ENCODE measurements at places on chromosomes 4 and X.

DNA sequence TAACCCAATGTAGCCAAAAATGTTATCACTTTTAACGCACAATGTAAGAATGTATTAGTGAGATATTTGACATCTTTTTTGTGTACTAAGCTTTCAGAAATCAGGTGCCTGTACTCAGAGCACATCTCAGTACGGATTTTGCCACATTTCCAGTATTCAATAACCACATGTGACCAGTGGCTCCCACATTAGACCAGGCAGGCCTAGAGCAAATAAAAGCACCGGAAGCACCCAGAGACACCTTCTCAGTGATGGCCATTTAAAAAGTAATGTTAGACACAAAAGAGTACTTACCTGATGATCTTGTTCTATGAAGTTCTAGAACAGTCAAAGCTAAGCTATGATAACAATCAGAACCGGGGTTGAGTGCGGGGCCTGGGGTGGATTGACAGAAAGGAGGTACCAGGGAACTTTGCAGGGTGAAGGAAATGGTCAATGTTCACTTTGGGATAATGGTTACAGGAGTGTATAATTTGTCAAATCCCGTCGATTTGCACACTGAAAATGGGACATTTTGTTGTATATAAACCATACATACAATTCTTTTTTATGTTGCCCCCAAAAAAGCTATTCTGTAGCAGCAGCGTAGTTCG lies 1.2 kb downstream of the CTPS2 start:
- peak overlapping the region; percentile 79 for H3K27ac ChIP-seq
- DNase-seq = no peak
- peaks cover 16% of the 10 kb centered on the region for H3K27me3 ChIP-seq
- no peaks in the 10 kb centered on the region for H3K36me3 ChIP-seq
- H3K4me3 ChIP-seq = no peak overlapping the region
- H3K4me1 ChIP-seq = peaks cover 2% of the 10 kb centered on the region

DNA sequence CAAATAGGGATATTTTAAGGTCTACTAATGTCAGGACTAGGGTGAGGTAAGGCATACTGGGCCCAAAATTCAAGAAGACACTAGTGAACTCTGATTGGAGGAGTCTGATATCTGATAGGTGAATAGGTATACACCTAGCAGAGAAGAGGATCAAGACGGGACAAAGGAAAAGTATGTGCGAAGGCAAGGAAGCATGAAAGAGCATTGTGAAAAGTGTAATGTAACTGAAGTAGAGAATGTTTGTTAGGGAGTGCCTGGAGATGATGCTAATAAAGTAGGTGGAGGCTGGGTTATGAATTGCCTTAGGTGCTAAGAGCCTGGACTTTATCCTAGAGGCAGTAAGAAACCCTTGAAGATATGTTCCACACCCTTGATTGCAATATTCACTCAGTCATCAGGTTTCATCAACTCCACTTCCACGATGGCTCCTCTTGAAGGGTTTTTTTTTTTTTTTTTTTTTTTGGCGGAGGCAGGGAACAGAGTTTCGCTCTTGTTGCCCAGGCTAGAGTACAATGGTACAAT lies 49.9 kb upstream of the XIAP start:
- no peak overlapping the region for H3K27ac ChIP-seq
- no peak for DNase-seq
- no peaks in the 10 kb centered on the region for H3K27me3 ChIP-seq
- H3K4me3 ChIP-seq = no peak overlapping the region
- no peaks in the 10 kb centered on the region for H3K36me3 ChIP-seq

- H3K4me1 ChIP-seq = peaks cover 13% of the 10 kb centered on the region
- H3K36me3 ChIP-seq = no peaks in the 10 kb centered on the region
- no peak overlapping the region for H3K4me3 ChIP-seq
- H3K27me3 ChIP-seq = no peaks in the 10 kb centered on the region
- no peak overlapping the region for H3K27ac ChIP-seq
Measured at GRCh38 chr4:148353571-148353970, 88.6 kb downstream of the NR3C2 start.

DNA sequence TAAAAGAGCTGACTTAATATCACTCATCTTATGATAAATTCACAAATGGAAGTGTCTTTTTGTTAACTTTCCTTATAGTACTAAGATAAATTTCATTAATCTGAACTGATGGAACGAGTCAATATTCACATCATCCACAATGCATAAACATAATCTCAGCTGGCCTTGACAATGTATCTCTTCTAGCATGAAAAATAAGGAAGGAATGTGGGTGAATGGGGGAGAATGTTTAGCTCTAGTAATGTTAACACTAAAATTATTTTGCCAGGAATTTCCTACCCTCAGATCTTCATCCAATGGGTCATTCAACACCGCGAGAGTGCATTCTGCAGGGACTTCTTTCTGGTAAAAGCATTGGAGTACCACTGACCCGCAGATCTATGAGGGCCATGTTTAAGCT lies 15.8 kb downstream of the TRPC3 start:
- DNase-seq = no peak
- H3K4me3 ChIP-seq = no peak overlapping the region
- H3K27me3 ChIP-seq = no peaks in the 10 kb centered on the region
- no peak overlapping the region for H3K27ac ChIP-seq

GRCh38 chrX:38754102-38754790 lies 47.0 kb upstream of the MID1IP1 start:
- no peaks in the 10 kb centered on the region for H3K4me1 ChIP-seq
- H3K36me3 ChIP-seq = no peaks in the 10 kb centered on the region
- H3K27me3 ChIP-seq = no peaks in the 10 kb centered on the region
- no peak overlapping the region for H3K4me3 ChIP-seq
- no peak overlapping the region for H3K27ac ChIP-seq

DNA sequence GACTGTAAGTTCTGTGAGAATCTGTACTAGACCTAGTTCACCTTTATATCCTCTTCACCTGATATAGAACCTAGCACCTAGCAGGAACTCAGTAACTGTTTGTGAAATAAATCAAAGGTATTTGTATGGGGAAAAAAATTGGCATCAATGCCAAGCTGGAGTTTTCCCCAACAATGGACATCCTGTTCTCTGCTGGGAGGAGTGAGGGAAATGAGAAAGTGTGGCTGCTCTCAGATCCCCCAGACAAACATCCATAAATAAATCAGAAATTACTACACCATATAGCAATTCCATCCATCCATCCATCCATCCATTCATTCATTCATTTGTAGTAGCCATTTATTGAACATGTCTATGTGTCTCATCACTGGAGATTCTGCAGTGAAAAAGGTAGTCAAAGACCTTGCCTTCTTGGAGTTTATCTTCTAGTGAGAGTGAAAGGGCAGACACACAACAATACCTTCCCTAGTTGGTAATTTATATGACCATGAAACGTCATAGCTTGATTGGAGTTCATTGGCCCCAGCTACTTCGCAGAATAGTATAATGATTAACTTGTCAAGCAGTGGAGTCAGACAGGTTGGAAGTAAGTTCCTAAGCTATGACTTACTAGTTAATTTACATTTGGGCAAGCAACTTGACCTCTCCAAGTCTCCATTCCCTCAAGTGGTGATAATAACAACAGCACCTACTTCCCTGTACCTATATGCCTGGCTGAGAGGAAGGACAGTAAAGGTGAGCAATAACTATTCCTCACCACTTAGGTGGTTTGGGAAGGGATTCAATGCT lies 98.7 kb upstream of the KIT start:
- H3K36me3 ChIP-seq = no peaks in the 10 kb centered on the region
- H3K27ac ChIP-seq = no peak overlapping the region
- DNase-seq = no peak
- no peak overlapping the region for H3K4me3 ChIP-seq
- H3K4me1 ChIP-seq = no peaks in the 10 kb centered on the region

DNA sequence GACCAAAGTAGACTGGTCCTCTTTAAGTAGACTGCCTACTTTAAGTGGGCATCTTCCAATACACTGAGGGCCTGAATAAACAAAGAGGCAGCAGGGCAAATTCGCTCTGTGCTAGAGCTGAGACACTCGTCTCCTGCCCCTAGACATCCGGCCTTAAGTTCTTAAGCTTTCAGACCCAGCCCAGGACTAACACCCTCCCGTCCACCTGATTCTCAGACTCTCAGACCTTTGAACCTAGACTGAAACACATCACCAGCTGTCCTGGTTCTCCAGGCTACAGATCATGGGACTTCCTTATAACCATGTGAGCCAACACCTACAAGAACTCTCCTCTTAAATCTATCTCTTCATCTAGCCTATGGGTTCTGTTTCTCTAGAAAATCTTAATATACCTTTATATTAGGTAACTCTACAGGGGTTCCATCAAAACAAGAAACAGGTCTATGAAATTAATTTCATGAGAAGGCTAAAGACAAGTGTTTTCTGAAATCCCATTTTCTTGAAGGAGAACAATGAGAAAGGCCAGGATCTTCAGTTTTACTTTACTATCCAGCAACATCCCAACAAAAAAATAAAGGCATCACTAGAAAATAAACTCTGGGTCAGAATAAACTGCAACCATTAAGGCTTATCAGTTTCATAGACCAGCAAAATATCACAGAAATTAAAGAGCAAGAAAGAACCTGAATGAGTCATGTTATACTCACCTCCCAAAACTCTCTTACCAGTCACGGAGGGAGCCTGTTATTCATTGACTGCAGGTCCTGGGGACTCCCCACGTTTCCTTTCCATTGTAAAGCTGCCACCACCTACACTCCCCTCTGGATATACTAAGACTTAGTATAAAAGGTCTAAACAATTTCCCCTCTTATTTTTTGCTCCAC lies 14.8 kb downstream of the ADGRA3 start:
- no peaks in the 10 kb centered on the region for H3K4me1 ChIP-seq
- H3K4me3 ChIP-seq = no peak overlapping the region
- no peaks in the 10 kb centered on the region for H3K36me3 ChIP-seq

GRCh38 chr4:5471691-5472090 lies 236.7 kb downstream of the EVC2 start:
- H3K36me3 ChIP-seq = no peaks in the 10 kb centered on the region
- no peaks in the 10 kb centered on the region for H3K4me1 ChIP-seq

GRCh38 chrX:128975745-128976144 lies 547.5 kb downstream of the SMARCA1 start:
- no peaks in the 10 kb centered on the region for H3K4me1 ChIP-seq
- no peak overlapping the region for H3K4me3 ChIP-seq
- no peaks in the 10 kb centered on the region for H3K36me3 ChIP-seq
- no peak overlapping the region for H3K27ac ChIP-seq
- H3K27me3 ChIP-seq = peaks cover 6% of the 10 kb centered on the region
- no peak for DNase-seq

DNA sequence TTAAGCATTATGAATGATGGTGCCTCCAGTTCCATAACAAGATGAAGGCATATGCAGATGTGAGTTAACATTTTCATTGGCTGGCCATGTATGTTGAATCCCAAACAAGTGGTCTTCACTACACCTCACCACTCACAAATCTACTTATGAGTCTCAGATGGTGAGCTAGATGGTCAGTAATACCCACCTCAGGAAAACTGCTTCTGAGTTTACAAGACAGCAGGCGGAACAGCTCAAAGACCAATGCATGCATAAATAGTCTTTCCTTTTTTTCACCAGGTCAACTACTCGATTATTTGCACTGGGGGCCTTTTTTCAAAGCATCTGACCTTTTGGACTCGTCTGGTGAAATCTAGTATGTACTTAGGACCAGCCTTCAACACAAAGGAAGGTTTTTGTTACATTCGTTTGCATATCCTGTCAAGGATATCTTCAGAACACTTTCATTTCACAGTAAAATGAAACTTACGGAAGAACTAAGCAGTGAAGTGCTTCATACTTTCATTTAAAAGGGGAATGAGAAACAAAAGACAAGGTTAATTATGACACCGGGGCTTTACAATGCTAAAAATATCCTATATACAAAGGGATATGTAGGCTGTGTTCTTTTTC lies 23.1 kb upstream of the TLR7 start:
- no peaks in the 10 kb centered on the region for H3K36me3 ChIP-seq
- H3K4me3 ChIP-seq = peak overlapping the region; percentile 39
- no peaks in the 10 kb centered on the region for H3K27me3 ChIP-seq
- peak overlapping the region; percentile 73 for H3K27ac ChIP-seq
- DNase-seq = no peak
- no peaks in the 10 kb centered on the region for H3K4me1 ChIP-seq

DNA sequence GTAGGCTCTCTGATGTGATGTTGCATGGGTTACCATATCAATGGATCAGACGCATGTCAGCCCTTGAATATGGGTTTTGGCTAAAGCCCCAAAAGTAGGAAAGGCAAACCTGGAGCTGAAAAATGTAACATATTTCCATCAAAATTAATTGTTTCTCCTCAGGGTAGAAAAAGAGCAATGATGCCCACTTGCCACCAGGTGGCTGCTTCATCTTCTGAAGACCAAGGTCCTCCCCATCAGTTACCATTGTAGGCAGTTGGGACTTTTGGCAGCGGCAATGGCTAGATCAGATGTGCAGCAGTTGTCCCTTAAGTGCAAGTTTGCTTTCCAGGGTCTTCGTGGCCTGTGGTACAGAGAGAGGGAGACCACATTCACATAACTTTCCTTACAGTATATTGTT lies 118.2 kb downstream of the NAF1 start:
- H3K27ac ChIP-seq = no peak overlapping the region
- no peaks in the 10 kb centered on the region for H3K36me3 ChIP-seq
- H3K4me1 ChIP-seq = no peaks in the 10 kb centered on the region
- no peak for DNase-seq
